ENCODE measurements at places on chromosomes 2 and 18. TPM values are rescaled to one million over a fixed set of nuclear protein-coding genes. Genes with fewer than 3 reads are reported as not detected.

The ERMN gene
- not detected for total RNA-seq

The GALNT13 gene
- under 0.01 TPM for total RNA-seq

The ITPRIPL1 gene
- not detected for total RNA-seq

The TMEM198 gene
- total RNA-seq: 5.4 TPM

The GREB1L gene
- 0.36 TPM for total RNA-seq

The VWA3B gene
- total RNA-seq: not detected

The UGT1A10 gene
- total RNA-seq: not detected

The CFC1B gene
- not detected for total RNA-seq

The RAB17 gene
- total RNA-seq: 0.81 TPM

The RAB6D gene
- total RNA-seq: not detected

The FAM161A gene
- 1.3 TPM for total RNA-seq

The MARCO gene
- not detected for total RNA-seq

The CROCC2 gene
- not detected for total RNA-seq

The CNGA3 gene
- not detected for total RNA-seq

The C2orf80 gene
- total RNA-seq: not detected

The INHA gene
- not detected for total RNA-seq

The UCN gene
- 4.5 TPM for total RNA-seq

The IL1RN gene
- not detected for total RNA-seq

The SLC30A3 gene
- not detected for total RNA-seq

The CCDC88A gene
- 28.8 TPM for total RNA-seq

The KCNK3 gene
- under 0.01 TPM for total RNA-seq

The NETO1 gene
- total RNA-seq: 0.54 TPM

The DNAH7 gene
- 1.8 TPM for total RNA-seq

The GPBAR1 gene
- not detected for total RNA-seq

The TMX3 gene
- total RNA-seq: 50.5 TPM

The SCN7A gene
- under 0.01 TPM for total RNA-seq

The NOSTRIN gene
- total RNA-seq: 0.18 TPM

The ZAP70 gene
- total RNA-seq: not detected

The ADAM23 gene
- 8.3 TPM for total RNA-seq

The FSHR gene
- total RNA-seq: not detected

The ZNF396 gene
- 0.54 TPM for total RNA-seq

The IL1RL1 gene
- total RNA-seq: 25.8 TPM

The COL5A2 gene
- total RNA-seq: 891 TPM

The REG3G gene
- not detected for total RNA-seq

The GPR55 gene
- total RNA-seq: not detected

The TLX2 gene
- total RNA-seq: not detected

The ATP6V1B1 gene
- total RNA-seq: 1.1 TPM

The GMCL1 gene
- 7.8 TPM for total RNA-seq

The TSN gene
- total RNA-seq: 38.4 TPM

The KLF11 gene
- 7.1 TPM for total RNA-seq

The ONECUT2 gene
- total RNA-seq: not detected

The CGREF1 gene
- total RNA-seq: 28.2 TPM

The LYPD1 gene
- 1.1 TPM for total RNA-seq

The UPP2 gene
- not detected for total RNA-seq

The SP9 gene
- total RNA-seq: not detected

The SCYGR4 gene
- total RNA-seq: not detected

The SKA1 gene
- 2.7 TPM for total RNA-seq

The IL1A gene
- total RNA-seq: 0.18 TPM

The PMAIP1 gene
- 2.2 TPM for total RNA-seq

The CRYGC gene
- not detected for total RNA-seq

All from cardiac atrium fibroblast (primary cell).